ENCODE measurements at places on chromosomes 3 and 15.

DNA sequence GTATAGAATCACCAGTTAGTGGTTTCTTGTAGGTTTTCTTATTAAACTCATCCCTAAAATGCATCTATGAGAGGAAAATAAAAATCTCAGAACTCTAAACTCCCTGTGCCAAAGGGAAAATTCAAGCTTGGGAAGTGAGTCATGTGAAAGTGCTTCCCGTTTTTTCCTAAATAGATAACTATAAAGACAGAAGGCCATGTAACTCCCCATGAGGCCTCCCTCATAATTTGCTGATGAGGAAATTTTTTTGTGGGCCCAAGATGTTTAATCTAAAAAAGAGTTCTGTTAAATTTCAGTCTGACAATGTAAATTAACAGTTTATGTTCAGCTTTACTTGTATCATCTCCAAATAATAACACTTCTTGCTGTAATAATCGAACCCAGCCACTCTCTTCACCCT lies 1273.9 kb downstream of the OTOL1 start:
- DNase-seq, result no peak

GRCh38 chr15:77493324-77493907 lies 72.7 kb downstream of the HMG20A start:
- peak; percentile 91 for DNase-seq

GRCh38 chr3:66904336-66904735 lies 93.8 kb upstream of the KBTBD8 start:
- no peak for DNase-seq

DNA sequence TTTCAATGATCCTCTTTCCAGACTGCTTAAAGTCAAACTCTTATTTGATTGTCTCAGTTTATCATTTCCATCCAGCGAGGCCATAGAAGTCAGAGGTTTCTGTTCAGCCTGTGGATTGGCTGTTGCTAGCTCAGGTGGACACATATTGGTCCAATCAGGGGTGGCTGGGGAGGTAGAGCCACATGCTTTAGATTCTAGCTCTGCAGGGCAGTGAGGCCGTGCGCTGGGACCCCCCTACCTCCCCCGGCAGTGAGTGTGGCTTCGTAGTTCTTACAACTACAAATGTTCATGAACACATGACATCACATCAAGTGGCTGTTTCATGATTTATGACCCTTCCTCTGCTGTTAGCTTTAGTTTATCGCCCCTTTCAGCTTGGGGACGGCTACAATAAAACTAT lies 18.0 kb downstream of the APOD start:
- no peak for DNase-seq

DNA sequence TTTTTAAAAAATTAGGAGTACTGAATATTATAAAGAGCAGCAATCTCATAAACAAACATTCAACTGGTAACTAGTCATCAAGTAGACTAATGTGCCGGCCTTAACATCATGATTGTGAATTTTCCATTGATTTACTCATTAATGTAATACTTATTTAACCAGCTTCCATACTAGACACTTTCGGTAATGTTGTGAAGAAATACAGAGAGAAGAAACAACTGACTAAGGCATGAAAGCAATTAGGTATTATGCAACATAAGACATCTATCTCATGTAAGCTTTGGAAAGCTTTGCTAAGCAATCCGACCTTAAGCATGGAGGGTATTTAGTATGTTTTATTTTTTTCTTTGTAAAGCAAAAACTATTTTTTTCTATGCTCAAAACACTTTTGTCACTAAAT lies 108.0 kb downstream of the IL1RAP start:
- peak; percentile 86 for DNase-seq

- no peak for DNase-seq
These were observed 49.6 kb upstream of the BNIP2 start for GRCh38 chr15:59738676-59739075.

DNA sequence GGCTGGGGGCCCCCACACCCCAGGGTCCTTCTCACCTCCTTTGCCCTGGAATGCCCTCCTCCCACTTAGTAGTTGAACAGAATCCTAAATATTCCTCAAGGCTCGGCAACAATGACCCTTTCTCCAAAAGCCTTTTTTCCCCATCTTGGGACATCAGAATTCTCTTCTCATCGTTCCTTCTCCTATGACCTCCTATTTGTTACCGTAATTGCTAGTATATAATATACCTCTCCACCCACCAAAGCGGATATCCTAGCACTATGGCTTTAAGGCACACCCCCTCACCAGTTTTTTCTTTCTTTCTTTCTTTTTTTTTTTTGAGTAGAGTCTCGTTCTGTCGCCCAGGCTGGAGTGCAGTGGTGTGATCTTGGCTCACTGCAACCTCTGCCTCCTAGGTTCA lies 16.8 kb downstream of the HDAC11 start:
- DNase-seq, result no peak

DNA sequence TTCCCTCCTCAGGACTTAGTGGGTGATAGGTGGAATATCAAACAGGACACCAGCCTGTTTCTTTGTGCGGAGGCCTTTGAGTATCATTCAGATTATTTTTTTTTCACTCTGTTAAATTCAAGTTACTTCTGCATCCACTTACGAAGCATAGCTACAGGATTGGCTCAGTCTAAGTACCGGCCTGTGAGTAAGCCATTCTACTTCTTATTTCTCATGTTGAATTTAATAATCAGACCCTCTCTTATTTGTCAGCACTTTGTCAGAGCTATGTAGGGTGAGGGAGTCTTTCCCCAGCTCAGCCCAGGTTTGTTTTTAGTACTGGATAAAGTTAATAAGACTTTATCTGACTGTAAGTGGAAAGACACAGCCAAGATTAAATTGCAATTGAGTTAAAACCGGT lies 54.7 kb downstream of the ITPR1 start:
- no peak for DNase-seq

DNA sequence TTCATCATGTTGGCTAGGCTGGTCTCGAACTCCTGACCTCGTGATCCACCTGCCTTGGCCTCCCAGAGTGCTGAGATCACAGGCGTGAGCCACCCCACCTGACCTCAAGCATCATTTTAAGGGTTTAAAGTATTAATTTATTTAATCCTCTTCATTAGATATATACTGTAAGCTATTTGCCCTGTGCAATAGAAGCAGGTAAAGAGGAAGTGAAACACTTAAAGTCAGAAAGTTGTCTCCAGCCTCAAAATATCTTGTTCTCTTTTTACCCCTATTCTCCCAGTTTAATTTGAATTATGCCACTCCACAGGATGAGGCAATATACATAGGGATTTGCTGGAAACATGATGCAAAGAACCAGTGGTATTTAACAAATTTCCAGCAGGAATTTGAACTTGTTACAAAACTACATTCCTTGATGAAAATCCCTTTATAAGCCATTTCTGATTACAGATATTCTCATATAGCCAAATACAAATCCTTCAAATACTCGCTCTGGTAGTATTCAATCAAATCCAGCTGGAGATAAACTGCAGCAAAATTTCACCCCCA lies 2.0 kb downstream of the NDUFB5 start:
- DNase-seq, result peak; percentile 71

GRCh38 chr3:124381575-124382333 lies 348.5 kb upstream of the UMPS start:
- no peak for DNase-seq

DNA sequence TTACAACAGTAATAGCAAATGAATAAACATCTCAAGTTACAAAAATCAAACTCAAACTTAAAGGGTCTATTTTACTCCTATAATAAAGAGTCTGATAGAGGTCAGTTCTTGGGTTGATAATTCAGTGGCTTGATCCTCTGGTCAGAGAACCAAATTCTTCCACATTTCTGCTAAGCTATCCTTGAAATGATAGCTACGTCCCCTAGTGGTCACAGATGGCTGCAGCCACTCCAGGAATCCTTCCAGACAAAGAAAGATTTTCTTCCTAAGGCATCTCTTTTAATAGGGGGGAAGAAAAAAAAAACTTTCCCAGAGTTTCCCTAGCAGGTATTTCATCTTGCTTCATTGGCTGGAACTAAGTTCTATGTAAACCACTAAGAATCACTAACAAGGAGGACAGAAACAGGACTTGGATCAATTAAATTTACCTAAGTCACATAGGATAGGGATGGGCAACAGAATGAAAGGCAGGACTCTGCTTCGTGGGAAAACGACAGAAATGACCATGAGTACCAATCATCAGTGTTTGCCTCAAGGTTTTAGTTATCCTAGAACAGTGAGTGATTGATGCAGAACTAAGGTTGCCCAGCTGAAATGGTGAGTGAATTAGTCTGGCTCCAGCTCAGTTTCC lies 160.7 kb downstream of the STAC start:
- DNase-seq, result no peak

DNA sequence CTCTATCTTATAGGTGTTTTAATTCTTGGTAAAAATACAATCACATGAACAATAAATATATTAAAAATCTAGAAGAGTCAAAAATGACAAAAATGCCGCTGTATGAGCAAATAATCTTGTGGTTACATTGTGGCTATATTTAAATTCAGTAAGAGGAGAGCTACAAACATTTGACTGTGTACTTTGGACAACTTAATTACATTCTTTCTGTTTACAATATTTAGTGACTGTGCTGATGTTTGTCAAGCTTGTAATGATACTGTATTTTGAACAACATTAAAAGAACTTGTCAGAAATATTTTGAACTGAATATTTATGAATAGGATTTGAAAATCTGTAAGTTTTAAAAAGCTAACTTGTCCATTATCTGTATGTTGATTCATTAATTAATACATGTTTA lies 598.3 kb downstream of the SI start:
- DNase-seq, result no peak

GRCh38 chr3:114569186-114569585 lies 275.4 kb downstream of the TIGIT start:
- no peak for DNase-seq

DNA sequence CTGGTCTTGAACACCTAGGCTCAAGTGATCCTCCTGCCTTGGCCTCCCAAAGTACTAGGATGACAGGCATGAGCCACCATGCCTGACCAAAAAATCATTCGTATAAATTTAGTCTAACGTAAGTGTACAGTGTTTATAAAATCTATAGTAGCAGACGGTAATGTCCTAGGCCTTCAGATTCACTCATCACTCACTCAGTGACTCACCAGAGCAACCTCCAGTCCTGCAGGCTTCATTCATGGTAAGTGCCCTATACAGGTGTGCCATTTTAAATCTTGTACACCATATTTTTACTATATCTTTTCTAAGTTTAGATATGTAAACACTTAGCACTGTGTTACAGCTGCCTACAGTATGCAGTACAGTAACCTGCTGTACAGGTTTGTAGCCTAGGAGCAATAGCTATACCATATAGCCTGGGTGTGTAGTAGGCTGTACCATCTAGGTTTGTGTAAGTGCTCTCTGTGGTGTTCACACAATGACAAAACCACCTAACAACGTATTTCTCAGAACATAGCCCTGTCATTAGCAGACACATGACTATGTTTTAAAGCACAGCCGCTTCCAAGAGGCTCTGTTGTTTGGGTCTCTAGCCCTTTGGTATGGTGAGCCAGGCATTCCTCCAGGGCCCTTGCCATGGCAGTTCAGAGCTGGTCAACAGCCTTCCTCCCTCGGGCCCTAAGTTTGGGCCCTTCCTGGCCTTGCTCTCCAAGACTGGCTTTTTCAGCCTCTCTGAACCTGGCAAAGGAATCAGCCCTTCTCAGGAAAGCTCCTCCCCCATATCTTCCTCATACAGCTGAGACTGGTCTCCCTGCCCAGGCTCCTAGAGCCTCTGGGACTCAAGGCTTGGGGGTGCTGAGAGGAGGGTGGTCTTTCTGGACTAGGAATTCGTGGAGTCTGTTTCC lies 1.9 kb upstream of the CCDC9B start:
- DNase-seq, result no peak

DNA sequence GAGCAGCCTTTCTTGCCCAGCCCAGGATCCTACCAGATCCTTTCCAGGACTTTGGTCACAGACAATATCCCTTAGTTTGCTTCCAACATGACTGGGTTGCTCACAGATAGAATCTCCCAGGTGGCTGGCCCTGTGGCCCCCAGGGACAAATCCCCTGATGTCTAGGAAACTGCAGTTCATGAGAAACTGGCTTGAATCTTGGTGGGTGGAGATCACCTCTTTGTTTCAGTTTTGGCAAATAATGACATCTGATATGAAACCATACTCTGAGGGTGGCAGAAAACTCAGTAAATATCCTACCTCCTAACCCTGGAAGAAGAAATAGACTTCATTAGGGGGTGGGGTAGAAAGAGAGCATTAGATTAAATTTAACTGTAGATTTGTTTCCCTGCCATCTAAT lies 44.1 kb upstream of the PFN2 start:
- DNase-seq, result no peak
